ENCODE measurements at places on chromosomes 7 and 10.

DNA sequence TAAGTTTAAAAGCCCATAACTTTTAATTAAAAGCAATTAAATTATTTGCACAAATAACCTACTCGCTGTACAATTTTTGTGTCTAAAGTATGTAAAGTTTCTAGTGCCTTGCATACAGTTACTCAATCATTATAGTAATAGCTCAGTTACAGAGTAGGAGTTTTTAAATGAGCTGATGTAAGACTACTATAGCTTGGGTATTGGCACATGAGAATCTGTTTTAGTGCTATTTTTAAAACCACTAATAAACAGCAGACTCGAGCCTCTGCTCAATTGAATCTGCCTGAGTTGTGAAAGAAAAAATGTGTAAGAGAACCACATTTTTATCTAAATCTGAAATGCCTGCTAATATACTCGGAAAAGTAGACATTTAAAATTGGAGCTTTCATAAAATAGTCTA is 31.1 kb downstream of the CTNNA3 start:
- no peak for DNase-seq

DNA sequence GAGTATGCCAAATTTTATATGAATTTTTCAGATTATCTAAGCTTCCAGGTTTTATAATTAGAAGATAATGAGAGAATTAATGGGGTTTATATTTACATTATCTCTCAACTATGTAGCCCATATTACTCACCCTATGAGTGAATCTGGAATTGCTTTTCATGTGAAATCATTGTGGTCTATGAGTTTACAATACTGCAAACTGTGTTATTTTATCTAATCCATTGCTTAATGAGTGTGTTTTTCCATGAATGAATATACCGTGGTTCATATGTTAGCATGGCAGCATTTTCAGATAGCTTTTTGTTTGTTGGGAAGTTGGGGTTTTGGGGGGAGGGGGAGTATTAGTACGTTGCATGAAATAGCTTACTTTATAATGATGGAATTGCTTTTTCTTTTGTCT is 44.5 kb downstream of the FGFBP3 start:
- DNase-seq: no peak

GRCh38 chr7:105268511-105269392 is 120.0 kb downstream of the SRPK2 start:
- no peak for DNase-seq

DNA sequence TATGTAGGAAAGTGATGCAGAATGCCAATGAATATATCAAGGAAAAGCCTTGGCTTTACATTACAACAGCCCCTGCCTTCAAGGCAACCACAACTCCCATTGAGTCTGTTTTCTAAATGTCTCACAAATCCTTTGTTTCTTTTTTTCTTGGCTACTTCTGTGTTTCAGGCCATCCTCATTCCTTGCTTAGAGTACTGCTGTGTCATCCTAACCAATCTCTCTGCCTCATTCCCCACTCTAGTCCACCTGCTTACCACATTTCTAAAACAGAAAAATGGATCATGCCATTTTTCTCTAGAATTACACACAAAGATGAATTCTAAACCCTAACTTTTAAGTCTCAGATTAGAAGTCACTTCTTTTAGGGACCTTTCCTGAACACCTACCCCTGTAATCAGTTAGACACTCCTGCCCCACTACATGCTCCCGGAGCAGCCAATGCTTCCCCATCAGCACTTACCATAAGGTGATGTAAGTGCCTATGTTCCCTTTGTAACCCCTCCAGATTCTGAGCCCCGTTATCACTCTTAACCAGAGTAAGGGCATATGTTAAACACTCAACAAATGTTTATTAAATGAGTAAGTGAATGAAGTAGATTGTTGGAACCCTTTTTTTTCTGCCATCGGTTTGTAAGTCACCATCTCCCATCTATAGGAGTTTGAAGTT is 2.8 kb downstream of the BORCS7 start:
- no peak for DNase-seq

GRCh38 chr7:4842319-4843064 is 19.3 kb downstream of the PAPOLB start:
- no peak for DNase-seq

DNA sequence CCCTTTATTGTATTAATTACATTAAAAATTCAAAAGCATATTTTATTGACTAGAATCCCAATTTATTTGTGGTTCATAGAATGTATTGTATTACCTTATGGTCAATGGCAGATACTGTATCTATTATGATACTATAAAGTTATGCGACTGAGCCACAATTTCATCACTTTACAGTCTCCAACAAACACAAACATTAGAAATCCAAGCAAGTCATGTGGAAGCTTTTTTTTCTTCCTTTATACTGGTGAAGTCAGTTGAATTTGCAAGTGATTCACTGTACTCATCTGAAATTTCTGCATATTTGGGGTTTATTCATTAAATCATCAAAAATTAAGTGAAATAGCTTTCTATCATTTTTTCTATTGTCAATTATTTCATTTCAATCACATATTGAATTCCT is 54.3 kb downstream of the BMPER start:
- DNase-seq: no peak

- no peak for DNase-seq
Observed at GRCh38 chr7:150826061-150826849, 25.7 kb downstream of the TMEM176A start.

DNA sequence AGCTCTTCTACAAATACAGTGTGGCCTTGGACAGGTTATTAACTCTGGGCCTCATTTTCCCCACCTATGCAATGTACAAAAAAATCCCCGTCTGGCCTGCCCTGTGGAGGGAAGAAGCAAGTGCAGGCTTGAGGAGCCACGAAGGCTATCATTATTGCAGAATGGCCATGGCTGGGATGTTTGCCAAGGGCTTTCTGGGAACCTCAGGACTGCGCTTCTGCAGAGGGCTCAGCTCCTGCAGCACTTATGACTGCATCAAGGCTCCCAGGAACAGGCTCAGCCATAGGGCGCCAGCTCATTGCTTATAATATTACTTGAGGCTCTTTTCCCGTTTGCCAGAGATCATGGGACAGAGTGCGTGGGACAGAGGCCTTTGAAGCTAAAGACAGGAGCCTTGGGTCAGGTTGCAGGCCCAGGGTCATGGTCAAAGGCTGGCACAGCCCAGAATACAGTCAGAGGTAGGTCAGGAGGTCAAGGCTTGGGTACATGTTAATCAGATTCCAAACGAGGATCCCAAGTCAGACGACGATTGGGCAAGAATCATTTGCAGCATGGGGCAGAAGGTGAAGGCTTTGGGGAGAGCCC is 20.6 kb upstream of the C10orf105 start:
- no peak for DNase-seq

DNA sequence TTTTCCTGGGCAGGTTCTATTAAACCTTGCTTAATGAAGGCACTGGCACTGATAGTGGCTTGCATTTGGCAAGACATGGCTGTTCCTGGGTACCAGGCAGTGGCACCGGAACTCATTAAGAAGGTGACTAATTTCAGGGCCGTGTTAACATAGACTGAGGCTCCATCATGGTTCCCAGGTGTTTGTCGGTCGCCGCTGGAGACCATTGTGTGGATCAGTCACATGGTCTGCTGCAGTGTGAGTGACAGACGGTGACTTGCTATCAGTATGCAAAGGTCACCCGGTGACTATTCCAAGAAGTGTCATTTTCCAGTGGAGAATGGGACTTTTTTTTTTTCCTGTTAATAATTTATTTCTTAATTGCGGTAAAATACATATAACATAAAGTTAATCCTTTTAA is 106.3 kb downstream of the INSYN2A start:
- no peak for DNase-seq

DNA sequence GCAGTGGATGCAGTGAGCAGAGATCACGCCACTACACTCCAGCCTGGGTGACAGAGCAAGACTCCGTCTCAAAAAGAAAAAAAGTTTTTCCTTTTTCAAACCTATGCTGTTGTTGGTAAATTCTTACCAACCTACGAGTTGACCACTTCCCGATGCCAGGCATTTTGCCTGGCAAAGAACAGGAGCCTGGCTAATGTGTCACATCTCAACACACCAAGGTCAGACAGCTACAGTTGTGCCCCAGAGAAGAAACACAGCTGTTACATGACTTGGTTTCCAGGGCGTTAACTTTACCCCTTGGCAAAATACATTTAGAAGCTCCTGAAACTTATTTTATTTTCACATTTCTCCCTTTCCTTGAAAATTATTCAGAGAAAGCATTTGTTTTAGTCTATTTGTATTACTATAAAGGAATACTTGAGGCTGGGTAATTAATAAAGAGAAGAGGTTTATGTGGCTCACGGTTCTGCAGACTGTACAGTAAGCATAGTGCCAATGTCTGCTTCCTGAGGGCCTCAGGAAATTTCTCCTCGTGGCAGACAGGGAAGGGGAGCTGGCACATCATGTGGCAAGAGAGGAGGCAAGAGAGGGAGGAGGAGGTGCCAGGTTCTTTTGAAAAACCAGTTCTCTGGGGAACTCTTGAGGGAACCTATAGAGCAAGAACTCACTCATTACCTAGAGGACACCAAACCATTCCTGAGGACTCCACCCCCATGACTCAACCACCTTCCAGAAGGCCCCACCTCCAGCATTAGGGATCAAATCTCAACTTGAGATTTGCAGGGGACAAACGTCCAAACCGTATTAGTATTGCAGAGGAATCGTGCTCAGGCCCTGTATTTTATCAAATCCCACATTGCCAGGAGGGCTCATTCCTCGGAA is 83.3 kb downstream of the PAXIP1 start:
- DNase-seq: no peak

- DNase-seq: no peak
Observed at GRCh38 chr7:135665042-135665441, 2.7 kb downstream of the STMP1 start.

- no peak for DNase-seq
Observed at GRCh38 chr7:137983323-137984008, 18.4 kb downstream of the CREB3L2 start.

DNA sequence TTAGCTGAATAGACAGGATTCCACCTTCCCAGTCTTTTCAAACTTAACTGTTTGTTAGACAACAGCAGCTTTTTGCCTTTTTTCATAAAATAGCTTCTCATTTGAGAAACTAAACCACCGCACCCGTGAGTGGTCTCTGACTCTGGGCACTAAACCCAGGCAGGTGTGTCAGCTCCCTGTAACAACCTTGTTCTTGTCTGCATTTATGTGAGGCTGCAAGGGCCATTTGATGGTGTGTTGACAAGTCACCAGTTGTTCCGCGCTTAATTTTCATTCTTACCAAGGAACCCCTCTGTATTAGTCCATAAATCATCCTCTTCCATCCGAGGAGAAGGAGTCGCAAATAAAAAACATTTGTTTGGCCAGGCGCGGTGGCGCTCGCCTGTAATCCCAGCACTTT is 1.5 kb downstream of the STOX1 start:
- no peak for DNase-seq

- no peak for DNase-seq
Observed at GRCh38 chr7:123271856-123272255, 72.1 kb upstream of the SLC13A1 start.

DNA sequence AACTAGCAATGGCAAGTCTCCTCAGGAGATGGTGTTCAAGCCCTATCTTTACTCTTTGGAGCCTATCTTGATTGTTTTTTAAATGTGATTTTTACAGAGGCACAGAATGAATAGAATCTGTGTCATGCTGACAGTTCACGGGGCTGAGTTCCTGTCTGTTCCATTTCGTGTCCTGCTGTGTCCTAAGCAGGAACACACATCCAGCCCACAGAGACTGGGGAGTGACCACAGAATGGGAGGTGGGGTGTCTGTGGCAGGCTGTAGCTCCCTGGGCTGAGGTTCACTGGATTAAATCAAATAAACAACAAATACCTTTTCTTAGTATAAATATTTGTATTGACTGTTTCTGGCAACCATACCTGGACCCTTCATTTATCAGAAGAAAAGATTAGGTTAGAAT is 73.4 kb upstream of the CARD11 start:
- no peak for DNase-seq

GRCh38 chr7:102425639-102426267 is 7.6 kb upstream of the ORAI2 start:
- peak; percentile 69 for DNase-seq

- no peak for DNase-seq
Observed at GRCh38 chr7:139730746-139731612, 46.8 kb downstream of the HIPK2 start.

DNA sequence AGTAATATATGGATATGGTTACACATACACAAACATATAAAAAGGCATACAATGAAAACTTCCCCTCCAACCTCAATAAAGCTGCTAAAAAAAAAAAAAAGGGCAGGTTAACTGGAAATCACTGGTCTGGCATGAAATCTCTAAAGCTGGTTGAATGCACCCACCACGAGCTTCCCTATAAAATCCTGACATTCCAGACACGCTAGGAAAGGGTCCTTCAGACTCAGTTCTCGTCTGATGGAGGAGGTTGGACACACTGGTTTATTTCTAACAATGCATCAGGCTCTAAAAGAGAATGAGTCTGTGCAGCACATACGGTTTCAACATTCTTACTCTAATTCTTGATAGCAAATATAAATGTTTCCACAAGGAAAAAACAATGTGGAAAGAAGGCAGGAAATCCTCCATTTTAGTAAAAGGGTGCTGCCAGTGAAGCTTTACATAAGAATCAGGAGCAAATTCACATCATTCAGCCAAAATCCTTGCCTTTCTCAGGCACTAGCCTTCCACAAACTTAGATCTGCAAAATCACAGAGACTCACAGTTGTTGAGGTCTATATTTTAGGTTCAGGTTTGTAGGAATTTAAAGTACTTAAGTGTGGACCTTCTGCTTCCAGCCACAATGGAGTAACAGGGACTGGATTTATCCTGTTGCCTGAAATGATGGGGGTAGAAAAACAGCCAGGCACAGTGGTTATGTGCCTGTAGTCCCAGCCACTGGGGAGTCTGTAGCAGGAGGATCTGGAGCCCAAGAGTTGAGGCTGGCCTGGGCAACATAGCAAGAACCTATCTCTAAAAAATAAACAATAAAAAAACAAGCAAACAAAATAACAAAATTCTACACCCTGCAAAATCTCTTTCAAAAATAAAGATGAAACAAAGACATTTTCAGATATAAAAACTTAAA is 73.5 kb downstream of the CYTH3 start:
- no peak for DNase-seq

GRCh38 chr7:130360518-130360917 is 15.9 kb downstream of the CPA5 start:
- no peak for DNase-seq

DNA sequence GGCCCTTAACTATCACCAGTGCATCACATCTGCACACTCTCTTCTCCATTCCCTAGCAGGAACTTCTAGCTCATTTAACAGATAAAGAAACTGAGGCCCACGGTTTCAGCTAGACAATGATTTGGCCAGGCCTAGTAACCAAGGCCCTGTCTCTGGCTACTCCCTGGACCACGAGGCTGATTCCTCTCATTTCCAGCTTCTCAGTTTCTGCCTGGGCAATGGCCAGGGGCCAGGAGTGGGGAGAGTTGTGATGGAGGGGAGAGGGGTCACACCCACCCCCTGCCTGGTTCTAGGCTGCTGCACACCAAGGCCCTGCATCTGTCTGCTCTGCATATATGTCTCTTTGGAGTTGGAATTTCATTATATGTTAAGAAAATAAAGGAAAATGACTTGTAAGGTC is 13.5 kb downstream of the AQP1 start:
- DNase-seq: no peak

Data from stimulated activated CD4-positive, alpha-beta T cell treated with anti-CD3 and anti-CD28 coated beads, TNF-alpha, amount 100 ng/mL, for 1 hour (primary cell).